Activated naive CD4-positive, alpha-beta T cell treated with anti-CD3 and anti-CD28 coated beads, Interleukin-2, amount 50 U/mL, for 72 hours (primary cell): ENCODE measurements at places on chromosomes 1 and 21.

- DNase-seq = no peak
These were observed 21.8 kb upstream of the POU3F1 start for GRCh38 chr1:38068220-38068979.

DNA sequence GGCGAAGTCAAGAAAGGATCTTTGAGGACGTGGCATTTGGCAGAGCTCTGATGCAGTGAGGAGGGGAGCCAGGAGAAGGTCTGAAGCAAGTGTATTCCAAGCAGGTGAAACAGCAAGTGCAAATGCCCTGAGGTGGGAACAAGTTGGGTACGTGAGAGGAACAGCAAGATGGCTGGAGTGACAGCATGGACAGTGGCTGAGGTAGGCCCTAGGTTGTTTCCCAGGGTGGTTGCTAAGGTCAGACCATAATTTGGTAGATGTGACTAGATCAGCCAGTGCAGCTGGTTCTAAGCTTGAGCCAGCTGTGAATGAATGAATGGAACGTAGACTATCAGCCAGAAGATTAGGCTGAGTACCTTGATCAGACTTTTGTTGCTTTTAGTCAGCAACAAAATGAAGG lies 37.5 kb upstream of the JUN start:
- no peak for DNase-seq

DNA sequence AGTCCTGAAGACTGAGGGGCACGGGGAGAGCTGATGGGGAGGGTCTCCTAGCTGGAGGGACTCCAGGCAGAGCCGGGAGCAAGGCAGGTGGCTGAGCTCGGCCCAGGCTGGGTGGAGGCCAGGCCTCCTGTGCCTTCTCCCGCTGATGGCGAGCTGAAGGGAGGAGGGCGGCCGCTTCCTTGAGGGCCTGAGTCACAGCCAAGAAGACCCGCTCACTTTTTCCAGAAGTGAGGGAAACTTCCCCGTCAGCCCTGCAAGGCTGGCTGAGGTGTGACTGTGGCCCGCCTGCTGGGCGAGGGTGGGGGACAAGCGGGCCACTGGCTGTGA lies 1.7 kb upstream of the VWA1 start:
- DNase-seq = no peak

GRCh38 chr1:219553934-219554502 lies 58.9 kb downstream of the ZC3H11B start:
- DNase-seq = no peak

DNA sequence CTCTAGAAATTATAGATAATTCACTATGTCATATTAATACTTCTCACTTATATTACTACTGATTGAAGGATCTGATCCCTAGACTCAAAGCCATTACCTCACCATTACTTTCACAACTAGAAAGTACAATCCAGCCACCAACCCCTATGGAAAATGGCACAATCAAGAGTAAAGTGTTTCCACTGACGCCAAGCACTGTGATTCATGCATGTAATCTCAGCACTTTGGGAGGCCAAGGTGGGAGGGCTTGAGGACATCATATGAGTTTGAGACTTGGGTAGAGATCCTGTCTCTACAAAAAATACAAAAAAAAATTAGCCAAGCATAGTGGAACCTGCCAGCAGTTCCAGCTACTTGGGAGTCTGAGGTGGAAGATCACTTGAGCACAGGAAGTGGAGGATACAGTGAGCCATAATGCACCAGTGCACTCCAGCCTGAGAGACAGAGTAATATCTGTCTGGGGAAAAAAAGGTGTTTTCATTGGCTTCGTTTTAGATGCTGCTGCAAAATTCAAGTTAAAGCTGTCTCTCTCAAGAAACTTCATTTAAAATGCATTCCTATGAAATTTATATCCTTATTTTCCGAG lies 126.5 kb downstream of the AKT3 start:
- no peak for DNase-seq

DNA sequence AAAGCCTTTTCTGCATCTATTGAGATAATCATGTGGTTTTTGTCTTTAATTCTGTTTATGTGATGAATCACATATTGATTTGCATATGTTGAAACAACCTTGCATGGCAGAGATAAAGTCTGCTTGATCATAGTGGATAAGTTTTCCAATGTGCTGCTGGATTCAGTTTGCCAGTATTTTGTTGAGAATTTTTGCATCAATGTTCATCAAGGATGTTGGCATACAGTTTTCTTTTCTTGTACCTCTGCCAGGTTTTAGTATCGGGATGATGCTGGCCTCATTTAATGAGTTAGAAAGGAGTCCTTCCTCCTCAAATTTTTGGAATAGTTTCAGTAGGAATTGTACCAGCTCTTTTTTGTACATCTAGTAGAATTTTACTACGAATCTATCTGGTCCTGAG lies 55.0 kb downstream of the COL24A1 start:
- no peak for DNase-seq

DNA sequence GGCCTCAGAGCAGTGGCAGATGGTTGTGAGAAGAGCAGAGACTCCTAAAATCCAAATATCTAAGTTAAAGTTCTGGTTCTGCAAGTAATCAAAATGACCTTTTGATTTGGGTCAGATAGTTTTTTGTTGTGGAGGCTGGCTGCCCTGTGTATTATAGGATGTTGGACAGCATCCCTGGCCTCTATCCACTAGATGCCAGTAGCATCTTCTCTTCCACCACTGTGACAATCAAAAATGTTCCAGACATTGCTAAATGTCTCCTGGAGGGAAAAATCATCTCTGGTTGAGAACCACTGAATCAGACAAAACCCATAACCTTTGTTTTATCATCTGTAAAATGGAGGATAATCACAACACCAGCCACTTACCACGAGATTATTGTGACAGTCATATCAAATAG lies 5.9 kb upstream of the DPT start:
- no peak for DNase-seq

- DNase-seq = no peak
These were observed 3.3 kb downstream of the WRAP73 start for GRCh38 chr1:3646596-3646995.

DNA sequence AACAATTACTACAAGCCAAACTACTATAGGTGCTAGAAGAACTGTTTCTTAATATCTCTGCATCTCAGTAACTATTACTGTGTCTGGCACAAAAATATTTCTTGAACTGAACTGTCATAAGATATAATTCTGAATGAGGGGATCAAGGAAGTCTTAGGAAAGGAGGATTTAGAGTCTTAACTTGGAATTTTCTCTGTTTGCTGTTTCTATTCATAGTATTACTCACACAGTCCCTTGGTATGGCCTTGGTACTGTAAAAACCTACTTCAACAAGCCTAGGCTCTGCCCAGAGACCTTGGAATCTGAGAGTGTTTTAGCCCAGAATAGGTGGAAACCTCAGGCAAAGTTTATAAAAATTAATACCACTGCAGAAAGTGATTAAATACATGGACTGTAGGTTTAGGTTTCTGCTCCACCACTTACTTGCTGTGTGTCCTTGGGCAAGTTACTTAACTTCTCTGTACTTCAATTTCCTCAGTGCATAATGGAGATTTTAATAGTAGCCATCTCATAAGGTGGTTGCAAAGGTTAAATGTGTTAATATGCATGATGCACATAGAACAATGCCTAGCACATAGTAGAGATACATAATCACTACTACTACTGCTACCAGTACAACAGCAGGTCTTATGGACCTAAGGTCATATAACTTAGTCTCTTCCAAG lies 87.4 kb upstream of the NFIA start:
- no peak for DNase-seq

GRCh38 chr21:35783721-35784120 lies 276.6 kb downstream of the SETD4 start:
- DNase-seq = no peak

GRCh38 chr1:246792603-246793002 lies 68.4 kb downstream of the SCCPDH start:
- DNase-seq = no peak

GRCh38 chr1:41399145-41399795 lies 38.0 kb downstream of the FOXO6 start:
- DNase-seq = no peak

- DNase-seq = no peak
These were observed 36.2 kb downstream of the EPS15 start for GRCh38 chr1:51482881-51483280.

- no peak for DNase-seq
These were observed 2.1 kb downstream of the PLEKHG5 start for GRCh38 chr1:6489383-6489765.

GRCh38 chr21:21458124-21458631 lies 460.0 kb downstream of the NCAM2 start:
- no peak for DNase-seq

DNA sequence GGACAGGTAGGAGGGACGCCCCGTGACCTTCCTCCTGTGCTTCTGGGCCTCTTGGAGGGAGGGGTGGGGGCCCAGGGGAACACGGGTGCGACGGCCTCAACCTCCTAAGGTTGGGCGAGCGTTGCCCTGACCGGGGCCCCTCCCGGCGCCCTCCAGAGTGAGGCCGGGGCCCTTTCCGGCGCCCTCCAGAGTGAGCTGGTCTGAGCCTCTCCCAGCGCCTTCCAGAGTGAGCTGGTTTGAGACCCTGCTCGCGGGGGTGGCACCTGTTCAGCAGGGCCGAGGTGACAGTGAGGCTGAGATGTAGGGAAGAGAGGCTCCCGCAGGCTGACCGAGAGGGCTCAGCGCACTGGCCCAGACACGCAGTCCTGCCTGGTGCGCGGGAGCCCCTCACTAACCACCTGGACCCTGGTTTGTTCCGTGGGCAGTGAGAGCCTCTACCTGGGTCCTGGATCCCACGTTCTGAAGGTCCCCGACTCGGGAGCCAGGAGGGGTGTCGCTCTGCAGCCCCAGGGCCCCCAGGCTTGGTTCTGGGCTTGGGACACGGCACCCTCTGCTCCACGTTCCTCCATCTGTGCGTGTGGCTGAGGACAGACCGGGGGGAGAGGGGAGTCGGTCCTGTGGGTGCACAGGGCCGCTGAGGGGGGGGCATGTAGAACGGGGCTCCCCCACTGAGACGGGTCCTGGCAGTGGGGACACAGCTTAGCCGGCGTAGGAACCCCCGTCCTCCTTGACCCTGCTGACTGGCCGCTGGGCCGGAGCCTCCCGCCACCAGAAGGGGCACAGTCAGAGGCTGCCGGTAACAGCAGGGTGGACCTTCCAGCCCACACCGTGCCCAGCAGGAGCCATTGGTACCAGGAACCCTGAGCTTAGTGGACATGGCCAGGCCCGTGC lies 1.4 kb downstream of the COL6A1 start:
- DNase-seq = no peak

DNA sequence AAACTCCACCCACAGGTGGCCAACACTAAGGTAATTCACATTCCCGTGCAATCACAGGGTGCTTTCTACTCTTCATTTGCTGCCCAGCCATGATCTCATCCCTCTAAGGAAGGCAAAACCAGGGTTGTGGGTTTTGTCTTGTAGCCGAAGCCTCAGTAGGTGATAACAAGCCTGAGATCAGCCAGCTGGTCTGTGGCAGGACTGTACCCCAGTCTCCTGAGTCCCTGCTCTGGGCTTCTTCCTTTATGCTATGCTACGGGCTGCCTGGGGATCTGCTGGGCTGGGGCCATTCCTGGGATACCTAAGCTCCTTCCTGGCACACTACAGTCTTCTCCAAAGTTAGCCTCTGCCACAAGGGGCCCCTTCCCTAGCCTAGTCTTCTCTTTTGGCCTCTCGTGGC lies 9.8 kb downstream of the PPFIA4 start:
- no peak for DNase-seq

- no peak for DNase-seq
These were observed 5.8 kb downstream of the PCNX2 start for GRCh38 chr1:233289676-233290075.

- no peak for DNase-seq
These were observed 5.1 kb downstream of the PODN start for GRCh38 chr1:53066891-53067738.

DNA sequence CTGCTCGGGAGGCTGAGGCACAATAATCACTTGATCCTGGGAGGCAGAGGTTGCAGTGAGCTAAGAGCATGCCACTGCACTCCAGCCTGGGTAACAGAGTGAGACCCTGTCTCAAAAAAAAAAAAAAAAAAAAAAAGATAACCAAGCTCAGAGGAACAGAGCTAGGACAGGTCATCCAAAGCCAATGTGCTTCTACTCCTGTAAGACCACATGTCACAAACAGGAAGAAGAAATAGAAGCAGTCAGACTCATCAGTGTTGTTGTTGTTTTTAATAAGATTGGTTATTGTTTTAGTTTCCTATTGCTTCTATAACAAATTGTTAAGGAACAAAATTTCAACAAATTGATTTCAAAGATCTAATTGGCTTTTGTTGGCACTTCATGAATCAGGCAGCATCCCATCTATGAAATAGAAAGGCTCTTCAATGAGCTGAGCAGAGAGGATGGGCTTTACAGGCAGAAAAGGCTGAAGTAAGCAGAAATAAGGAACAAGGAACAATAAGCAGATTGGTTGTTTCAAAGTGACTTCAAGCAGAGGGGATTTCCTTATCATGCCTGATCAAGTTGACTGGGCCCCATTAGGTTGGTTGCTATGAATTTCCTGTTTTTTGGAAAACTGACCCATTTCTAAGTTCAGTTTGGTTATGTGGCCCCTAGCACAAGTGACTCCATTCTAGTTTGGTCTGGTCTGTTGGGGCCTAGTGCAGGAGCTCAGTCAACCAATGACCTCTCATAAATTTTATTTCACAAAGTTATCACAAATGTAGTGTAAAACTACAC lies 6.0 kb upstream of the AKNAD1 start:
- DNase-seq = no peak

GRCh38 chr1:59045636-59046035 lies 251.3 kb upstream of the FGGY start:
- DNase-seq = no peak

- DNase-seq = no peak
These were observed 857.9 kb downstream of the BRINP3 start for GRCh38 chr1:189619682-189620332.

DNA sequence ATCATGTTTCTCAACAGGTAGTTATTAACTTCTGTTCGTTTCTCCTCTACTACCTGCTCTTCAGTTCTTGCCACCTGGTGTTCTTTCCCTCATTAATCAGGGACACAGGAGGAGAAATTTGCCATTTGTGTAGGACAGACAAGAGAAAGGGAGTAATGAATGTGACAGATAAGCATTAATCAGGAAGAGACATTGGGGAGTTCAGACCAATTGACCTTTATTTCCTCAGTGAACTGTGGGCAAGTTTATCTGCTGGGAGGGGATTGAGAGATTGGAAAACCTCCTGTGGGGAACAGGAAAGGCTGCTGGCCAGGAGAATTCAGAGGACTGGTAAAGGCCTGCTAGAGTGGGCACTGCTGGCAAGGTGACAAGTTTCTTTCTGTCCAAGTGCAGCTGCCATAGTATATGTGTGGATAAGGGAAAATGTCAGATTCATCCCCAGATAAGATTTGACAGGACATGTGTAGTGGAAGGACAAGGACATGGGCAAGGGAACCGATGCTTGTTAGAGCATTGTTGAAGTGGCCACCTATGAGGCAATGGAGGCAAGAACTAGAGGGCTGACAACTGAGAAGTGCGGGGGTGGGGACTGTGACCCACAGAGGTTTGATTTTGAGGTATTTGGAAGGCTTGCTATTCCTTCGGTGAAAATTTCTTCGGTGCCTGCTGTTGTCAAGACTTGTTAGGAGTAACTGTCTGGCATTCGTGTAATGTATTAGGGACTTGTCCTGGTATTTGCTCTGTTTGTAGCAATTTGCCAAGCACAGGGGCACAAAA lies 12.6 kb downstream of the SZT2 start:
- no peak for DNase-seq

- no peak for DNase-seq
These were observed 92.8 kb downstream of the CD247 start for GRCh38 chr1:167425482-167425881.
